ENCODE measurements at places on chromosomes 5 and 9.

GRCh38 chr5:76674330-76675066, 41.4 kb upstream of the F2R start:
- DNase-seq = no peak

DNA sequence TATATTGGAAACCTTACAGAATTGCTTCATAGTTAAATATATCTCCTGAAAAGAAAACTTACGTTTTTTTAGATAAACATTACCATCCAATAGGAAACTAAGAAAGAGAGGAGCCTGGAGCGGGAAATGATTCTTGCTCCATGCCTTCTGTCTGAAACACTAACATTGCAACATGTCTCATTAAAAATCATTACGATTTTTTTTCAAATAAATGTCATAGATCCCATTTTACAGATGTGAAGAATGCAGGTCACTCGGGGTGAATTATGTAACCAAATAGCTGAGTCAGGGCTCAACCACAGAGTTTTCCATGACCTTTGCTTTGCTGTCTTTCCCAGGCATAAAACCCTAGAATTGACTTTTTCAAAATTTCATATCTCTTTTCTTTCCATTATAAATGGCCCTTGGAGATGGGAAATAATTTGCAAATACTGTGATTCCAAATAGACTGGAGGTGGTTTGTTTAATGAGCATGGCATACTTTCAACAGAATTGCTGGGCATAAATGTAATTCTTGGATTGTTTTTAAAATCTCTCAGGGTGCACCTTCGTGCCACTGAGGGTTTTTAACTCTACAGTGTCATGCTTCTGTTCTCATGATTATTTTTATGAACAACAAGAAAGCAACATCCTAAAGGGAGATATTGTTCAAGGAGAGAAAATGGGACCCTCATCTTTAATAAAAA, 302.8 kb downstream of the EBF1 start:
- DNase-seq = no peak

GRCh38 chr9:4936823-4937222, 48.2 kb upstream of the JAK2 start:
- no peak for DNase-seq

GRCh38 chr5:7850395-7851239, at the start of gene CFAP90:
Gene CFAP90, minus strand, starts transcription at chr5:7851133. Its CDS starts 112 bp downstream, at chr5:7851021.
- peak; percentile 34 for DNase-seq

- DNase-seq = no peak
These were observed 1014.1 kb downstream of the PTPRD start for GRCh38 chr9:9598723-9599122.

DNA sequence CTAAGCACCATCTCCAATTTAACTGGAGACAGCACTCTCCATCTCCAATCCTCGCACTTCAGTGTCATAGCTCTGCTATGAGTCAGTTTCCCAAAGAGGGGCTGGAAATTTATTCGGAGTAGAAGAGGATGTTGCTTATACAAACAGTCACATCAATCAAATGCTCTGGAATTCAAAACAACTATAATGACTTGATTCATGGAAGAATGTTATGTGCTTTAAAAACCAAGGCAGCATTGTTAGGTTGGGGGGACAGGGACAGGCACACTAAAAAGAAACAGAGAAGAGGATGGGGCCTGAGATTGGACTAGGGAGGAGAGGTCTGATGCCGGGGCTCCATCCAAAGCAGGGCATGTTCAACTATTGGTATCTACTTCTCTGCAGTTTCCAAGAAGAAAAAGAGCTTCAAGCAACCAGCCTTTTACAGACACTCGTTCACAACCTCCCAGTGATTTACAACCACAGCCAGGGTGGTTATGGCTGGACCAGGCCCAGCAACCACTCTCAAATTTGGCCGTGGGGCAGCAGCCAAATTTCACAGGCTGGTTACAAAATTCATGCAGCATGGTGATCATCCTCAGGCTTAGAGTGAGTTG, 117.5 kb upstream of the ZNF366 start:
- DNase-seq = no peak

- DNase-seq = no peak
These were observed 49.8 kb downstream of the FGF1 start for GRCh38 chr5:142636093-142636492.

GRCh38 chr5:132070460-132071337, 2.9 kb upstream of the CSF2 start:
- no peak for DNase-seq

GRCh38 chr9:37678789-37679273, 28.1 kb downstream of the FRMPD1 start:
- DNase-seq = no peak

DNA sequence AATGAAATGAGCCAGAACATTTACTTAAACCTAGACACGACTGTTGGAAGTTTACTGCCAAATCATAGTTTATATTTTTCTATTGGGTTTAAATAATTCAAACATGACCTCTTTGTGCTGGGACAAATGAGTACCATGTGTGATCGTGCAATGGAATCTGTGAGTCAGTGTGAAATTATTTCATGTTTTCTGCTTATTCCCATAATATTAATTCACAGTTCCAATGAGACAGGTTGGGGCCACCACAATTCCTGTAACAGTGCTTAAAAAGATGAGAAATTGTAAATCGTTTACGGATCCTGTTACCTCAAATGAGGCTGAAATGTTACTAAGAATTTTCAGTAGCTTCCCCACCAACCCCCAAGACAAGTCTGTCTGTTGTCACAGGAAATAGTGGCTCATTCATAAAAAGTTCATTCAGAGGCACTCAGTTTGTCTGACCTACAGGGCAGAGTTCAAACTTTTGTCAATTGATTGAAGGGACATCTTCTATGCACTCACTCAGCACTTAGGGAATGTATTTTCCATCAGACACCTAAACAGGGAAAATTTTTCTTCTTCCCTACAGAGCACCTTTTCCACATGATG, 563.9 kb upstream of the ADAMTS16 start:
- DNase-seq = peak; percentile 9

- DNase-seq = no peak
These were observed 360.0 kb downstream of the BNC2 start for GRCh38 chr9:16510482-16510881.

DNA sequence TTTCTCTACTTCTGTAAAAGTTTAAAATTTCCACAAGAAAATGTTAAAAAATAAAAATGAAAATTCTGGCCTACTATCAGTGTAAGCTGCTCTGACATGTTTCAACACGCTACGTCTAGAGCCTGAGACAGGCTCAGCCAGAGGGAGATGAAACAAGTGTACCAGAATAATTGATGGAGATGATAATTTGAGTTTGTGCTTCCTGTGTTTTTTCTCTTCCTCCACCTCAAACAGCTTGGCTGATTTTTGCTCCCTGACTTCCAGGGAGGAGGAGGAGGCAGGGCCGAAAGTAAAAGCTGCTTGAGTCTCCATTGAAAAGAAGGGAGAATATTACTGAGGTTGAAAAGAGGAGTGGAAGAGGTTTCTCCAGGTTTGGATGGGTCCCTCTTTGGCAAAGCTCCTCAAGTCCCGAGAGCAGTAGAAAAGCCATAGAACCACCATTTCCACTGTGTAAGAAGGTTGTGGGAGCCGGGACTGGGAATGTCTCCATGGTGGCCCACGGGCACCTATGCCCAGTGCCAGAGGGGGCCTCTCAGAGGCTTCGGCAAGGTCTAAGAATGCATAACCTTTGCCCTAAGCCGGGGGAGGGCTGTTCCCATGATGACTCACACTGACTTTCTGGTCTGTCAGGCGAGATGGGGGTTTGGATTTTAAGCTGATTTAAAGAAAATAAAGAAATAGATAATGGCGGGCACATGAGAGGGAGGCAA, 95.1 kb downstream of the HRH2 start:
- no peak for DNase-seq

GRCh38 chr5:158466191-158466590, 607.2 kb upstream of the CLINT1 start:
- DNase-seq = no peak

GRCh38 chr5:66197764-66198405, 53.8 kb downstream of the SREK1 start:
- no peak for DNase-seq

GRCh38 chr5:173704615-173705511, 88.4 kb upstream of the BOD1 start:
- no peak for DNase-seq

DNA sequence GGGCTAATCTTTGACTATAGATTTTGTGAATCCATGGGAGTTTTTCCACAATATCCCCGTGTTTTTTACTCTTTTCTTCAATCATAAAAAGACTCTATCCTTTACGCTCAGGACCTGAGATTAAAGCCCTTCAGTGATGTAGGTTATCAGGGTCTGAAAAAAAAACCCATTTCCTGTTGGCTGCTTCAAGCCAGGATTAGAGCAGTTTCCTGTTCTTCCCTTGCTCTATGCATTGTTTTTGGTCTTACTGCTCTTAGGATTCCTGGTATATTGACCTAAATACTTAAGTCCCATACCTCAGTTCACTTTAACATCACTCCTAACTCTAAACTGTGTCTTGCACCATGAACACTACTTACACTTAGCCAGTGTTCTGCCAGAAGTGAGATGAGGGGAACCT, 319.3 kb upstream of the CHD1 start:
- no peak for DNase-seq

DNA sequence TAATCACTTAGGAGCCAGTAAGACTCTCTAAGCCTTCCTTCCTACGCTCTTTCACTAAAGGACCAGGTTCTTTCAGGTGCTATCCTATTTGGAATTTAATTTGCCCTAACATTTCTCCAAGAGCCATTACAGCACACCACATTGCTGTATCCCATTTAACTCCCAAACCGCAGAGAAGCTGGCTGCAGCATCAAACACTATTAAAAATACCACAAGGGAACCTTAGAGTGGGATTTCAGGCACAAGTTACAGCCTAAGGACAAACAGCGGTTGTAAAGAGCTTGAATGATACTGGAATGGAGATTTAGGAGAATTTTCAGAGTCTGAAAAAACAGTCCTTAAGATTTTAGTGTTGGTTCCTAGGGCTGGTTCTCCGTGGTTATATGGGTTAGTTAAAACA, 566.4 kb downstream of the RAB3C start:
- DNase-seq = no peak

DNA sequence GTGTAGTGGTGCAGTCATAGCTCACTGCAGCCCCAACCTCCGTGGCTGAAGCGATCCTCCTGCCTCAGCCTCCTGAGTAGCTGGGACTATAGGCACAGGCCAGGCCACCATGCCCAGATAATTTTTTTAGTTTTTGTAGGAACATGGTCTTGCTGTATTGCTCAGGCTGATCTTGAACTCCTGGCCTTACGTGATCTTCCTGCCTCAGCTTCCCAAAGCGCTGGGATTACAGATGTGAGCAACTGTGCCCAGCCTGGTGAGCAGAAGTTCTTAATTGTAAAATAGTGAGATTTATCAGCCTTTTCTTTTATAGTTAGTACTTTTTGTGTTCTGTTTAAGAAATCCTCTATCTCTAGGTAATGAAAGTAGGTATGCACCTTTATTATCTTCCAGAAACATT, 42.5 kb downstream of the NUP214 start:
- DNase-seq = no peak

- peak; percentile 49 for DNase-seq
These were observed 18.6 kb upstream of the MOB3B start for GRCh38 chr9:27548055-27548741.

GRCh38 chr9:99726758-99727157, 94.9 kb upstream of the NR4A3 start:
- no peak for DNase-seq

- DNase-seq = no peak
These were observed 25.3 kb upstream of the DUSP1 start for GRCh38 chr5:172796306-172796705.

DNA sequence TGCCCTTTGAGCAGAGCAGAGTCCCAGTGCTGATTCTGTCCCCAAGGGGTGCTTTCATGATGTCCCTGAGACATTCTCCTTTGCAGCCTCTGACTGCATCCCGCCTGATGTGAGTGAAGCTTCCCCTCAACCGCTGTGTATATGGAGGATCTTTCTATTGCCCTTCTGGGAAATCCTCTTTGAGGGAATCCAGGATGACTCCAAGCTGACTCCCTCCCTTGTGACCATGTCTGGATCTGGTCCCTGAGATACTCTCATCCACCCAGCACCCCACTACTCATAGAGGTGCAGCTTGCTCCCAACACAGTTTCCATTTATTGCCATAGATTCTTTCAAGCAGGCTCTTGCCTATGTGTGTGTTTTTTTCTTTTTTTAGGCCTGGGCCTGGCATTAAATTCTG, 216.5 kb downstream of the SEC61B start:
- DNase-seq = no peak

GRCh38 chr5:53262348-53262970, 152.9 kb upstream of the MOCS2 start:
- peak; percentile 77 for DNase-seq

DNA sequence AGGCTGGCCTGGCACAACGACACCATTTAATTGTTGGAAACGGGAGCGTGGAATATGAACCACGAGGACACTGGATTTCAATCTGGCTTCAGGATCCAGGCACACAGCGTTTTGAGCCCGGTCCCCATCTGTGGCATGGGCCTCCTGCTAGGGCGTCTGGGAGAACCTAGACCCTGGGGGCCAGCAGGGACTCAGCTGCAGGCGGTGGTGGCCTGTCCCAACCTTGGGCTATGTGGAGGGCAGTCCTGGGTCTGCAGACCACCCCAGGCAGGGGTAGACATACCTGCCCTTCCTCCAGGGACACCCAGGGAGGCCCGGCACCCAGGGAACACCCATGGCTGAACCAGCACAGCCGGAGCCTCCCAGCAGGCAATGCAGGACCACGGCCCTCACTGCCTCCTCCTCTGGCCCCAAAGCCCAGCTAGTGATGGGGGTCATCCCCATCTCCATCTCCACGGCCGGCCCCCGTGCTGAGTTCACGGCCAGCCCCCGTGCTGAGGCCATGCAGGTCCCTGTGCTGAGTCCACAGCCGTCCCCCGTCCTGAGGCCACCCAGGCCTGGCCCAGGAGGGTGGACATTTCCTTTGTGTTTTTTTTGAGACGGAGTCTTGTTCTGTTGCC, 18.5 kb upstream of the UBAC1 start:
- no peak for DNase-seq

DNA sequence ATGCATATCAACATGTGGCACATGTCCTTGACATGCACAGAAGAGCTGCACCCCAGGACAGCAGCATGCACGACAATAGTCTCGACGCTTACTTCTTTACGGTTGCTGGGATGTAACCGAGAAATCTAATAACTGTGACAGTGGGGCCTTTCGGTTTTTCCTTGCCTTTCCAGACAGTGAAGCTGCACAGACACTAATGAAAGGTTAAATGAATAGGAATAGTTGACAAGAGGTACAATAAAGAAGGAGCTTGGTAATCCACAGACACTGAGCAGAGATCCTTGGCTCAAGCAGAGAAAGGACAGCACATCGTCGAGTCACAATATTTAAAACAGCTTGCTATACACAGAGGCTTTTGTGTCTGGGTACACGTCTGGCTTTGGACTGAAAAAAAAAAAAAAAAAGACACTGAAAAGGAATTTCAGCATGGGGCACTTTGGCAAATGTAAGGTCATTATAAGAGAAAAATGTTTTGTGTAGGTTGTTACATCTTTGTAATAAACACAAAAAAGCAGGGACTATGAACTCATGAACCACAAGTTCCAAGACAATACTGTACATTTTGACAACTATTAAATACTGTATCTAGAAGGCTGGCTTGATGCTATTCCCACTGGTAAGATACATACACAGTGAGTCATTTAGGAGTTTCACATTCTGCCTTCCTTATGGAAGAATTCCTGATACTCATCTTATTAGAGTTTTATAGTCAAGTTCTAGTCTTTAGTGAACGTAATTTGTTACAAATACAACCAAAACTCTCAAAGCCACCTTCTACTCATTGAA, 5.6 kb downstream of the BNC2 start:
- no peak for DNase-seq

GRCh38 chr5:148457183-148457620, 73.4 kb downstream of the FBXO38 start:
- DNase-seq = peak; percentile 41

Measured in epithelial cell of esophagus (primary cell).